ENCODE measurements at places on chromosomes 6 and 20. TPM values are rescaled to one million over a fixed set of nuclear protein-coding genes. Genes with fewer than 3 reads are reported as not detected.

BCAS4 gene
- total RNA-seq, result 21.5 TPM

DDAH2 gene
- 93.8 TPM for total RNA-seq

ZNF311 gene
- 1.8 TPM for total RNA-seq

C6orf163 gene
- 2.2 TPM for total RNA-seq

SNPH gene
- total RNA-seq, result 12.8 TPM

NKAIN4 gene
- total RNA-seq, result not detected

KHDC1 gene
- total RNA-seq, result 8.1 TPM

SLC32A1 gene
- not detected for total RNA-seq

HLA-DOB gene
- 0.29 TPM for total RNA-seq

KCNK15 gene
- total RNA-seq, result 0.29 TPM

RMND1 gene
- total RNA-seq, result 48.9 TPM

NELFCD gene
- total RNA-seq, result 57.6 TPM

KCNK16 gene
- not detected for total RNA-seq

SIRPD gene
- not detected for total RNA-seq

RIPOR3 gene
- 10.6 TPM for total RNA-seq

ARMC2 gene
- 3.1 TPM for total RNA-seq

STMN3 gene
- total RNA-seq, result 36.7 TPM

CST4 gene
- total RNA-seq, result not detected

UFL1 gene
- 41.2 TPM for total RNA-seq

THBD gene
- total RNA-seq, result 27.3 TPM

HAO1 gene
- not detected for total RNA-seq

OXT gene
- total RNA-seq, result not detected

DEFB128 gene
- total RNA-seq, result not detected

TOX2 gene
- 3.5 TPM for total RNA-seq

ZNF334 gene
- 1.6 TPM for total RNA-seq

LIN28B gene
- not detected for total RNA-seq

SLC4A11 gene
- total RNA-seq, result 0.44 TPM

TAAR1 gene
- not detected for total RNA-seq

AKAP12 gene
- total RNA-seq, result 204 TPM

IYD gene
- total RNA-seq, result not detected

VSX1 gene
- total RNA-seq, result not detected

DDX43 gene
- 0.33 TPM for total RNA-seq

PCIF1 gene
- total RNA-seq, result 16.3 TPM

SALL4 gene
- total RNA-seq, result 0.15 TPM

AURKA gene
- 10.4 TPM for total RNA-seq

TCEA2 gene
- 47.3 TPM for total RNA-seq

LY6G6C gene
- total RNA-seq, result not detected

SCGN gene
- total RNA-seq, result not detected

RHAG gene
- total RNA-seq, result not detected

PACSIN1 gene
- total RNA-seq, result 0.15 TPM

NR2E1 gene
- total RNA-seq, result not detected

PRPH2 gene
- 4.2 TPM for total RNA-seq

C6orf52 gene
- 0.50 TPM for total RNA-seq

MOG gene
- not detected for total RNA-seq

MAK gene
- not detected for total RNA-seq

KIAA1755 gene
- total RNA-seq, result 4.1 TPM

KCNQ2 gene
- total RNA-seq, result not detected

GPSM3 gene
- total RNA-seq, result 1.3 TPM

GJE1 gene
- not detected for total RNA-seq

SSTR4 gene
- not detected for total RNA-seq

NHLRC1 gene
- total RNA-seq, result 5.6 TPM

RSPH4A gene
- total RNA-seq, result 0.17 TPM

WFDC8 gene
- total RNA-seq, result not detected

EYS gene
- 0.50 TPM for total RNA-seq

CD109 gene
- total RNA-seq, result 34.1 TPM

LAMA5 gene
- 90.0 TPM for total RNA-seq

TSBP1 gene
- not detected for total RNA-seq

MYCT1 gene
- total RNA-seq, result 0.44 TPM

PGC gene
- total RNA-seq, result not detected

All from smooth muscle cell of trachea (primary cell).